ENCODE measurements at places on chromosomes 12 and 14.
A peak's percentile ranks its signal among the peaks of the same experiment; 100 is the strongest.

GRCh38 chr14:92039719-92040430 is at the start of gene TRIP11:
Gene TRIP11 (minus strand): TSS chr14:92040059. CDS start chr14:92039685, 374 bp downstream.
- DNase-seq: peak; percentile 94

- DNase-seq: no peak
Observed at GRCh38 chr14:61395115-61395725, 73.8 kb downstream of the PRKCH start.

GRCh38 chr14:87489196-87489819 is 503.7 kb downstream of the GALC start:
- DNase-seq: no peak

- DNase-seq: no peak
Observed at GRCh38 chr12:94925729-94926128, 77.8 kb downstream of the NDUFA12 start.

GRCh38 chr14:58638231-58639197 is 752 bp downstream of the DACT1 start:
- peak; percentile 23 for DNase-seq

Data from fibroblast of lung (primary cell).